Activated T-cell treated with anti-CD3 and anti-CD28 coated beads for 48 hours (primary cell): ENCODE measurements at places on chromosomes 2 and 18.

- no peak for DNase-seq
These were observed 404.8 kb downstream of the TXNL1 start for GRCh38 chr18:56233595-56233994.

DNA sequence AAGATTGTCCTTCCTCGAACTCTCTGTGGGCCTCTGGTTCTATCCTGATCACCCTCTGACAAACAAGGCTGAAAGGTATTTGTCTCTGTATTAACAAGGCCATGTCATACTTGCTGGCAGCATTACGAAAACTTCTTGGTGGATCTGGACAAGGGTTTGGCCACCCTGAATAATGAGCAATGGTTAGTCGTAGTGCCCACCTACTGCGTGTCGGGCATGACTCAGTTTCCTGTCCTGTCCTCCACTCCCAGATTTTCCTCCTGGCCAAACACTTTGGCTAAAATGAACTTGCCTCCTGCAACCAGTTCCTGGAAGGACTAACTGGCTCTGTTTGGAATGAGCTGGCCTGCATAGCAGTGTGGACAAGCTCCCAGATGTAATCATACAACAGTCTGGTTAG is 198.5 kb upstream of the SMIM21 start:
- no peak for DNase-seq

GRCh38 chr2:10449486-10449831 is 1.3 kb upstream of the ODC1 start:
- DNase-seq, result no peak

GRCh38 chr2:95392730-95393455 is 9.6 kb upstream of the FAHD2A start:
- DNase-seq, result no peak

DNA sequence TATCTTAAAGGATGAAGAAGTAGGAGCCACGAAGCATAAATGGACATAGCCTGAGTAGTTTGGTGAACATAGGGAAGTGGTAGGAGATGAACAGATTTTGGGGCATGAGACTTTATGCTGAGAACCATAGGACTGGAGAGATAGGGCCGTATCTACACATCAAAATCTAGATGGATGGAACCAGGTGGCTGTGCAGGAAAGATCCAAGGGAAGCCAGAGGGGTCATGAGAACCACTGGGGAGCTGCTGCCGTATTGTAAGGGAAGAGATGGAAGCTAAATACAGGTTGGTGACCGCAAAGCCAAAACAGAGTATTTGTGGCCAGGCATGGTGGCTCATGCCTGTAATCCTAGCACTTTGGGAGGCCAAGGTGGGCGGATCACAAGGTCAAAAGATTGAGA is 124.3 kb downstream of the TRIB2 start:
- DNase-seq, result no peak
